ENCODE measurements at places on chromosomes 13 and 19.

DNA sequence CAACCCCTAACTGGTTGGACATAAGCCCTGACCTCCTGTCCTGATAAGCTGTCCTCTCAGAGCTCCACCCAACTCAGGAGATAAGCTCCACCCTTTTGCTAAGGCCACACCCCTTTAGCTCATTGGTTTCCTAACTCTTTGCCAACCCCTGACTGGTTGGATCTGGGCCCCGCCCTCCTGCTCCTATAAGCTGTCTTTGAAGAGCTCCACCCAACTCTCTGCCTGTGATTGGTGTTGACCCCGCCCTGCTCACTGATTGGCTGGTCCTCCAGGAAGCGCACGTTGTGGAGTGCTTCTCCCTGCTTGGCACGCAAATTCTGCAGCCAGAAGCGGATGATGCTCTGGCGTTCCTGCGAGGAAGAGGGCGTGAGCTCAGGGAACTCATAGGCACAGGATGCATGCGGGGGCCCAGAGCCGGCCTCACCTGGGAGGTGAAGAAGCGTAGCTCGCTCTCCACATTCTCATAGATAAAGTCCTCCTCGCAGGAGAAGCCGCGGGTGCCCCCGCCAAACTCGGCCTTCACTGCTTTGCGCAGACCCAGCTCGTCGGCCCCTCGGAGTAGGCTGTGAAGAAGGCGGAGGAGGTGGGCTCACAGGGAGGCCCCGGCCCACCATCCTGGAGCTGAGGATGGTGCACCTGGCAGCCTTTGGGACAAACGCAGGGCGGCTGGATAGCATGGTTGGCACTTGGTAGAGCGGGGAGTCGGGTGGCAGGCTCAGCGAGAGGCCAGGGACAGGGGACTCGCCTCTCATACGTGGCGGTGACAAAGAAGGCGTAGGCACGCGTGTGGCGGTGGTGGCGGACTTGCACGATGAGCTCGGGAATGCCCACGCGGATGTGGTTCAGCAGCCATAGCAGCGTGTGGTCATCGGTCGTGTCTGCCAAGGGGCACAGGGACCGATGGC is 1.7 kb downstream of the ANO8 start:
- no peak for DNase-seq

- no peak for DNase-seq
These were observed 209.1 kb downstream of the OLFM4 start for GRCh38 chr13:53237696-53238095.

- no peak for DNase-seq
These were observed 349.0 kb downstream of the EFNB2 start for GRCh38 chr13:106186366-106187030.

GRCh38 chr13:55347528-55347927 is 1793.2 kb upstream of the PRR20A start:
- DNase-seq, result no peak

DNA sequence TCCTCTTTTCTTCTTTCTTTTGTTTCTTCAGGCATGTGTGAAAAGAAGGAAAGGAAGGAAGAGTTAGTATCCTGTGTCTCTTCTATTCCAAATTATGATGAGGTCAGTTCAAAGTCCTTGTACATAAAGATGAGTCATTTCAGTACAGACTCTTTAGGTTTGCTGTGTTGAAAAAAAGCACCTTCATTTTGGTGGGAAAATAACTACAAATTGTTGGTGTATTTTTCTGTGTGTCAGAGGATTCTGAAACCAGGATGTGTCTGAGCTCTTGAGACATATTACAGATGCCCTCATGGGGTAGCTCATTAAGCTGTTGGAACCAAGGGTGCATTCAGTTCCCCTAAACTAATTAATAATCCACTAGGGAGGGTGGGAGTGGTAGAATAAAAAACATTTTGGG is 5.8 kb upstream of the HSPH1 start:
- DNase-seq, result no peak

- DNase-seq, result peak; percentile 80
These were observed 6.1 kb upstream of the LMNB2 start for GRCh38 chr19:2462635-2463421.

- DNase-seq, result no peak
These were observed 25.3 kb upstream of the GPR183 start for GRCh38 chr13:99332456-99332855.

DNA sequence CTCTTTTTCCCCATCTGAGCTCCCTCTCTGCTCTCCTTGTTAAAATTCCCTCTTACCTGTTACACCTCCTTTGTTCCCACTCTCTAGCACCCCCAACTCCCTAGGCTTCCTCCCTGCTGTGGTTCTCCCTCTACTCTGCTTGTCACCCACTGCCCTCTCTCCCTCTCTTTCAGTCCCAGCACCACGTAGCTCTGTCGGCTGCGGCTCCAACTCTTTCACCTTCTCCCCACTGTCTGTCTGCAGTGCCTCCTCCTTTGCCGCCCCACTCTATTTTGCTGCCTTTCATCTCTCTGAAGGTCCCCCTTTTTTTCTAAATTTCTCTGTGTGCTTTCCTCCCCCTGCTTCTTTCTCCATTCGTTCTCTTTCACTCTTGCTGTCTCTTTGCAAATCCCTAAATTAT is 1.1 kb downstream of the ZNF836 start:
- no peak for DNase-seq

Data from skeletal muscle cell (primary cell).